ENCODE measurements at places on chromosomes 2 and 18.

- peak; percentile 51 for DNase-seq
Measured at GRCh38 chr2:65070172-65070830, 14.1 kb downstream of the CEP68 start.

GRCh38 chr2:127386246-127386645 lies 1.5 kb downstream of the MAP3K2 start:
- no peak for DNase-seq

- DNase-seq: no peak
Measured at GRCh38 chr2:198004921-198005829, 200.8 kb downstream of the PLCL1 start.

DNA sequence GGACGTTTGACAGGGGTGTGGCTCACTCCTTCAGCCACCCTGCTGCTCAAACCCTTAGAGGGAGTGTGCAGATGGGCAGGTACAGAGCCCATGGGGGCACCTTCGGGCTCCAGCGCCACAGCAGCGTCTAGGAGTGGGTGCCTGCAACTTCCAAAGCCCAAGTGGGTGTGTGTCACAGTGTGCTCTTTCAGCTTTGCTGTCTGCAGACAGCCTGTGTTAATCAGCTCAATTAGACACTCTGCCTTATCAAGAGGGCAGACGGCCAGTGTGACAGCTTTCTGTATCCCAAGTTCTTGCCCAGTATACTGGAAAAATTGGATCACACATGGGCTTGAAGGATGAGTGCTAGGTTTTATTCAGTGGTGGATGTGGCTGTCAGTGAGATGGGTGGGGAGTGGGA lies 96.7 kb downstream of the AP1S3 start:
- no peak for DNase-seq

DNA sequence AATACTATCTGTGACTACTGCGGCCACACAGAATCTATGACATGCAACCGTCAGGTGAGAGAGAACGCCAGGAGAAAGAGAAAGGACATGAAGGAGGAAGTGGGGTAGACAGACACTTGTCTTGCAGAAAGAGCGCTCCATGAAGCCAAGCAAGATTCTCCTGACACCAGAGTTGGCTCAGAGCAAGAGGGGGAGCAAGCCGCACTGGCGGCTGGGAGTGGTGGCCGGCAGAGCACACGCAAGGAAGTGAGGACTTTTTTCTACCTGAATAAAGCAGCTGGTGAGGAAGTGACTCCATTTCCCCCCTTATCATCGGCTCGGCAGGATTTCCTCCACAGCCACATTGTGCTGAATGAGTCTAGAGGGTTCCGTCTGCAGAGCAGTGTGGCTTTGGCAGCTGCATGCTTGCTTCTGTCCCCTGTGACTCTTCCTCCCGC lies 181.6 kb downstream of the BCL2 start:
- no peak for DNase-seq

GRCh38 chr2:115389024-115389423 lies 946.6 kb downstream of the DPP10 start:
- no peak for DNase-seq

- peak; percentile 90 for DNase-seq
Measured at GRCh38 chr18:8615397-8616027, 6.3 kb downstream of the RAB12 start.

DNA sequence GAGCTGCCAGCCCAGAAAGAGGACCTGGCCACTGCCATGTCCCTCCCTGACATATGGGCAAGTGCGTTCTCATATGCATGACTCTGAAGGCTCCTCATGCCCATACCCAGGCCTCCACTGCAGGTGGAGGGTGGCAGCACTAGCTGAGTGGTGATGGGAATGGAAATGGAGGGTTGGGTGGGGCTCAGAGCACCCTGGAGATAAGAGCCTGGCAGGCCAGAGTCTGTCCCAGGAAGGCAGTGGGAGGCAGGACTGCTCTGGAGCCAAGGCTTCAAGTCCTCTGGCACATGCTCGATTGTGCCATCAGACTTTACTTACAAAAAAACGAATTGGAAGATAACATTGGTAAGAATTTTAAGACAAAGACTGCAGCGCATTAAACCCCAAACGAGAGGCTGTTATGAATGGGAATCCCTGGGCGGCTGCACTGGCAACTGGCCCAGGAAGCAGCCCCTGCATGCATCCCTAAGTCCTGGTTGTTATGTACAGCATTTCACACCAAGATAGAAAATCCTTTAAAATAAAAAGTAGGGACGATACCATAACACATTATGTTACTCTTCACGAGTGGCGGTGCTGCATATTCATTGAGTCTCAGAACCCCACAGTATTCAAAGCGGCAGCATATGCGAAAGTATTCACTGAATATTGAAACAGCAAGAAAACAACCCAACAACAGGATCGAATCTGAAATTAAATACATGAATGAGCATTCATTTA lies 81.7 kb upstream of the FAM98A start:
- no peak for DNase-seq

GRCh38 chr18:22165603-22166068 lies 3.8 kb upstream of the GATA6 start:
- DNase-seq: no peak

GRCh38 chr2:173741759-173742158 lies 223.4 kb downstream of the SP3 start:
- DNase-seq: no peak

DNA sequence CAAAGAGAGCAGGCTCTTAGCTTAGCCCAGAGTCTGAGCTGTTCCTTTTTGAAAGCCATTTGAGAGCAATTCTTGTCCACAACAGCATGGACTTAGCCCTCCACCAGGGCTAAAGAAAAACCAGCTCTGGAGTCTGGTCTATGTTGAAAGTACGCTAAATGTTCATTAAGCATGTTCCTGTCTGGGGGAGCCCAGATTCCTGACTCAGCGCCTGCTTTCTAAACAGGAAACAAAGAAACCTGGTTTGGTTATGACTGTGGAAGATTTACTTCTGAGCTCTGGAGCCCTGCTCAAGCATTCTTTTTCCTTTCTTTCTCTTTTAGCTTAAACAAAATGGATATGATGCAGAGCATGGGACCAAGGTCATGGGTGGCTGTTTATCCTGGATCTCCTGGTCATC lies 279.8 kb downstream of the RBM43 start:
- DNase-seq: no peak

Measured in HFF-Myc (cell line).